Stimulated activated CD4-positive, alpha-beta T cell treated with anti-CD3 and anti-CD28 coated beads, Interleukin-1b, Interleukin-23, amount 100 ng/mL, for 1 hour (primary cell): ENCODE measurements at places on chromosomes 5 and 9.

GRCh38 chr5:180633283-180634177 lies 15.9 kb downstream of the FLT4 start:
- DNase-seq: no peak

GRCh38 chr5:161847447-161847846 lies 473 bp upstream of the GABRA1 start:
- DNase-seq: no peak

DNA sequence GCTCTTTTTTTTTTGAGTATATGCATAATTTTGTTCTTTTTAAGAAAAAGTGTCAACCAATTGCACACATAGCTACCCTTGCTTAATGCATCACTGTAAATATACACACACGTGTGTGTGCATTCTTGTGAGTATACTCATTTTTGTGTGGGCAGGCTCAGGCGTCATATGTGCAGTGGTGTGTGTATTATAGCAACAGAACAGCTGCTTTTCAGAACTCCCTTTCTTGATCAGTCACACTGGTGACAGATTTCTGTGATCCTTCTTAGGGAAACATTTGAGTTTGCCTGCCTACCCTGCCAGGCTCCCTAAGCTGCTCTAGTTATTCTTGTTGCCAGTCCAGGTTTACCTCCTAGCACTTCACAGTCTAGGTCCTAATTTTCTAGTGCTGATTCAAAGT lies 287.0 kb upstream of the SEMA6A start:
- no peak for DNase-seq

GRCh38 chr9:77085416-77085815 lies 66.0 kb downstream of the FOXB2 start:
- DNase-seq: no peak

- DNase-seq: no peak
Observed at GRCh38 chr5:146425023-146425422, 22.1 kb upstream of the TCERG1 start.
